NCI-H1105 (cell line): ENCODE measurements at places on chromosomes 4 and X.

- no peak for DNase-seq
These were observed 5.5 kb upstream of the OPRPN start for GRCh38 chr4:70392057-70392776.

GRCh38 chrX:15373976-15374375 lies 10.2 kb downstream of the VEGFD start:
- no peak for DNase-seq

GRCh38 chrX:64097891-64098290 lies 107.6 kb downstream of the AMER1 start:
- DNase-seq, result no peak

DNA sequence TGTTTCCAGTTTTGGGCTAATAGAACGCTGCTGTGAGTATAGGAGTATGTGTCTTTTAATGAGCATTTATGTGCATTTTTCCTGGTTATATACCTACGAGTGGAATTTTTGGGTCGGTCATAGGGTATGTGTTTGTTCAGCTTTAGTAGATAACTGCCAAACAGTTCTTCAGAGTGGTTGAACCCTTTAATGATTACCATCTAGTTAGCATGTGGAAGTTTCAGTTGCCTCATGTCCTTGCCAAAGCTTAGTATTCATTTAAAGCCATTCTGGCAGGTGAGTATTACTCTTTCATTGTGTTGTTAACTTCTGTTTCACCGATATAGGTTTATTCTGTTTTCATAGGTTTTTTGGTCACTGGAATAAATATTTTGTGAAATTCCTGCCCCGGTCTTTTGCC lies 229.1 kb downstream of the ARHGAP10 start:
- DNase-seq, result no peak

GRCh38 chrX:39477762-39478120 lies 620.0 kb downstream of the BCOR start:
- DNase-seq, result no peak

- DNase-seq, result no peak
These were observed 56.7 kb downstream of the FGFBP1 start for GRCh38 chr4:15881820-15882219.
